Fibroblast of skin of left biceps (primary cell): ENCODE measurements at places on chromosomes 2 and 18.

DNA sequence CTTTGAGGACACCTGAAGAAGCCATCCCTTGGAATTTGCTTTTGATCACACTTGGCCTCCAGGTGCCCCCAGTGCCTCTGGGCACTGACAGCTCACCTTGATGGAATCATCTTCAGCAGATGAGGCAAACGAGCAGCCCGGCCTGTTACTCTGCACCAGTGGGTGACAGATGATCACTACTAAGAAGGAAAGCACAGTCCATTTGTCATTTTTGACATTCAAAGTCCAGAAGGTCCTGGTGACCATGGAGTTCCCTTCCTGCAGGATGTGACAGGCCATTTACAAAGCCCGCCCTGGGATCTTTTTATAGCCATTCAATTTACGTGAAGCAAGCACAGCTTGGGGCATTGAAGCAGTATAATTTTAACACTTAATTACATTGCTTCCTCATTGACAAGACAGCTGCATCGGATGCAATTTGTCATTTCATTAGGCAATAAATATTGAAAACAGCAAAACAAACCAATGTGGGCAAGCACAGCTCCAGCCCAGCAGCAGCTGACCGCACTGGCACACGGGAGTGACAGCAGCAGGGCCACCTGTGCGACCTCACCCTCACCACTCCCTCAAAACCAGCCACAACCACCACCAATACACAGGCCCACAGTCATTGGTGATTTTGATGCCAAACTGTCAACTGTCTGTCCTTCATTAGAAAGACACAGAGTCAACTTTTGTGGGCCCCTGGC is 76.0 kb upstream of the SLC66A3 start:
- DNase-seq, result no peak

- no peak for DNase-seq
Measured at GRCh38 chr18:77082316-77082955, 50.1 kb downstream of the MBP start.

- no peak for DNase-seq
Measured at GRCh38 chr2:36650031-36650829, 46.3 kb upstream of the VIT start.

DNA sequence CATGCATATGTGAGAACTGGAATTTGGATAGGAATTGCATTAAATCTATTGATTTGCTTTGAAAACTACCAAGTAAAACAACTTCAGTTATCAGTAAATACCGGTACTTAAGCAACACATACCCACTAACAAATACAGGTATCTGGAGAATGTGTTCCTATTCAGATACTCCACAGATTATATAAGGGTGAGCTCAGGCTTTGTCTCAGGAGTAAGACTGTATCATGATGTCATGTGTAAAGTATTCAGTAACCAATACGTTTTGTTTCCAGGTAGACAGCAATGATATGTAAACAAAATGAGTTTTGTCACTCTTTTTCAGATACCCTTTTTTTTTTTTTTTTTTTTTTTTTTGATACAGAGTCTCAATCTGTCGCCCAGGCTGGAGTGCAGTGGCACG is 74.8 kb downstream of the DSC3 start:
- no peak for DNase-seq

DNA sequence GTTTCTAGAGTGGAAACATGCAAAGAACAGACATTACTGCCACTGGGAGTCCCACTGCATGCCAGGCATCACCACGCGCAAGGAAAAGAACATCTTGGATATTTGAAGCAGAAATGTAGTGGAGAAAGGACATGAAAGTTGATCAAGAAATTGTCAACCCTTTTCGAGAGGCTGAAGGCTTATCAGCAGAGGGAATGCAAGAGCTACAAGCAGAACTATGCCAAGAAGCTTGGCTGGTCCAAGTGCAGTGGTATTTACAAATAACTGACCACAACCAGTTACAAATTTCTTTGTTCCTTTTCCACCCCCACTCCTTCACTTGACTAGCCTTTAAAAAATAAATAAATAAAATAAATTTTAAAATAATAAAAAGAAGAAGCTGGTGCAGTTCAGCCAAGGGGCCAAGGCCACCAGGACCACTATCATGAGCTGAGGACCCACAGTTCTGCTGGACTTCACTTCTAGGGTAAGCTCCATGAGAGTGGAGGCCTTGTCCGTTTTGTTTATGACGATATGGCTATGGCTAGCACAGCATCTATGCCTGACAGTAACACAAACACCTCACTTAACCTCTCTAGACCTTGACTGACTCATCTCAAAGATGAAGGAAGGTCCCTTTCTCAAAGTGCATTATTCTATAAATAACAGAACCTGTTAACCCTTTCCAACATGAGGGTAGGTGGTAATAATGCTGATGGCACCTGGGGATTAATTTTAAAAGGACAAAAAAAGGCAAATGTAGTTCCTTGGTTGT is 20.9 kb downstream of the MARCHF4 start:
- no peak for DNase-seq
